ENCODE measurements at places on chromosomes 13 and 19. TPM values are rescaled to one million over a fixed set of nuclear protein-coding genes. Genes with fewer than 3 reads are reported as not detected.

Gene COL5A3
- 18.1 TPM for total RNA-seq

Gene AKT2
- 126 TPM for total RNA-seq

Gene C19orf85
- not detected for total RNA-seq

Gene PEAK3
- not detected for total RNA-seq
